NCI-H1694 (cell line): ENCODE measurements at places on chromosomes 13 and 19.

DNA sequence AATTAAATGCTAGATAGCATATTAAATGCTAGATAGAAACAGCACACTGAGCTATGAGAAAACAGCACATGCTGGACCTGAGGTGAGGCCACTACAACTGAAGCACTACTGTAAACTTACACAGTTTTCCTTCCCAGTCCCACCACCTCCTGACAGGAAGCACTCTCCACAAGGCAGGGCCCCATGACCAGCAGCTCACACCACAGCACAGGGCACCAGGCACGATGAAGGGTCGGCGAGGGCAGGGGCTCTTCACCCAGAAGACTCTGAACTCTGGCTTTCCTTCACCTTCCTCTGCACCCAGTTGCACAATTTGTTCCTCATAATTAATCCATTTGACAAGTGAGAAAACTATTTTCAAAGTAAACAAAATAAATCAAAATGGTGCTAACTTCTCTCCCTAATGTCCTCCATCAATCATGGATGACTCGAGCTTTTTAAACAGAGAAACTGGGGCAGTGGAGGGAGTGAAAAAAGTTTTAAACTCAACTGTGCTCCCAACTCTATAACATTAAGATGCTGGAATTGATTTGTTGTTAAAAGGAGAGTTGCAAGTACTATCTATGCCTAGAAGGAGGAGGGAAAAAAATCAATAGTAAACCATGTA lies 568.7 kb downstream of the UQCRFS1 start:
- no peak for DNase-seq

DNA sequence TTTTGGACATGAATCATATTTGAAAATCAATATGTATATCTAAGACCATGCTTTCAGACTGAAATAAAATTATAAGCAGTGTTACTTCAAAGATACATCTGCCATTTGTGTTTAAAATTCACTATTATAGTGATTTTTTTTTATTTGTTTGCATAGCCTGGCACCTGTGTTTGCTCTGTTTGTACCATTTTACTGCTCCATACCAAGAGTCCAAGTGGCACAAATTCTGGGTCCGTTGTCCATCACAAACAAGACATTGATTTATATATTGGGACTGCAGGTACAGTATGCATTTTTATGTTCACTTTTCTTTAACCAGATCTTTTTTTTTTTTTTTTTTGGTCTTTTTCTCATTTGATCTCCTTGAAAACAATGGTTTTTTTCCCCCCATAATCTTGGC lies 6.7 kb upstream of the GPR183 start:
- DNase-seq = no peak

DNA sequence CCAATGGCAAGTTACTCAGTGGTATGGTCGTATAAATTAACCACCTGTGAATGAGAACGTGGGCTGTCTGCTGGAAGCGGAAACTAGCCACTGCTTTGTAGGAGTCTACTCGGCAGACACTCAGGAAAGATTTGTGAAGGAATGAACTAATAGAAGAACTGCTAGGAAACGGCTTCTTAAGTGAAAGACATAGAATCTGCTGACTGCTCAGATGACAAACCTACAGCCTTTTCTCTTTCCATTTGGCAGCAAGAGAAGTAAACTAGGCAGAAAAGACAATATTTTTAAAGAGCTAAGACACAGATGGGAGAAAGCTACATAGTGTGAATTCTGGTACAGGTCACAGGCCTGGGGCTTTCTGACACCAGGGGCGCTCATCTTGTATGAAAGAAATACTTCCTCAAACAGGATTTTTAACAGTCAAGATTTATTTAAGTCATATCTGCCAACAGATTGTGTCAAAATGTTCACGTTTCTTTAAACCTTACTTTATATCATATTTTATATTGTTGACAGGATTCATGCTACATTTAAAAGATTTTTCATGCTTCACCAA lies 78.4 kb downstream of the MIPEP start:
- DNase-seq = no peak

- DNase-seq = no peak
These were observed 19.8 kb upstream of the RASA3 start for GRCh38 chr13:114152285-114152645.

GRCh38 chr19:16625163-16625958 lies 2.6 kb downstream of the MED26 start:
- no peak for DNase-seq

DNA sequence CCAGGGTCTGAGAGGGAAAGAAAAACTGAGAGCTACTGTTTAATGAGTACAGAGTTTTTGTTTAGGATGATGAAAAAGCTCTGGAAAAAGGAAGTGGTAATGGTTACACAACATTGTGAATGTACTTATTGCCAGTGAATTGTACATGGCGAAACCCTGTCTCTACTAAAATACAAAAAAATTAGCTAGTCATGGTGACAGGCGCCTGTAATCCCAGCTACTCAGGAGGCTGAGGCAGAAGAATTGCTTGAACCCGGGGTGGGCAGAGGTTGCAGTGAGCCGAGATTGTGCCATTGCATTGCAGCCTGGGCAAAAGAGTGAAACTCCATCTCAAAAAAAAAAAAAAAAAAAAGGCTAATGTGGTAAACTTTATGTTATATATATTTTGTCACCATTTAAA lies 96.3 kb downstream of the VWA8 start:
- no peak for DNase-seq

DNA sequence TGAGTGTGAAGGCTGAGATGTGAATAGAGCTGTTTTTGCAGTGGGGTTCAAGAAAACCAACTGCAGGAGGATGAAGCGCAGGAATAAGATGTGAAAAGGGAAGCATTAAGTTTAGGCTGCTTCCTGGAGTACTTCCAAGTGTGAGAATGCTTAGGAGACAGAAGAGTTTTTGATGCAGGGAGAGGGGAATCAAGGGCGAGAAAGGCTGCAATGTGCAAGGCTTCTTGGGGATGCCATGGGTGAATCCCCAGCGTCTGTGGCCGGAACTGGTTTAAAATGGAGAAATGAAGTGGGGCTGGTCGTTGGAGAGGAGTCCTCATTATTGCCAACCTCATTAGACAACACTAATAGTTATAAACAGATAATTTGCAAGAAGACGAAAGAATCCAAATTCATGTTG lies 764.9 kb downstream of the LIG4 start:
- DNase-seq = no peak

DNA sequence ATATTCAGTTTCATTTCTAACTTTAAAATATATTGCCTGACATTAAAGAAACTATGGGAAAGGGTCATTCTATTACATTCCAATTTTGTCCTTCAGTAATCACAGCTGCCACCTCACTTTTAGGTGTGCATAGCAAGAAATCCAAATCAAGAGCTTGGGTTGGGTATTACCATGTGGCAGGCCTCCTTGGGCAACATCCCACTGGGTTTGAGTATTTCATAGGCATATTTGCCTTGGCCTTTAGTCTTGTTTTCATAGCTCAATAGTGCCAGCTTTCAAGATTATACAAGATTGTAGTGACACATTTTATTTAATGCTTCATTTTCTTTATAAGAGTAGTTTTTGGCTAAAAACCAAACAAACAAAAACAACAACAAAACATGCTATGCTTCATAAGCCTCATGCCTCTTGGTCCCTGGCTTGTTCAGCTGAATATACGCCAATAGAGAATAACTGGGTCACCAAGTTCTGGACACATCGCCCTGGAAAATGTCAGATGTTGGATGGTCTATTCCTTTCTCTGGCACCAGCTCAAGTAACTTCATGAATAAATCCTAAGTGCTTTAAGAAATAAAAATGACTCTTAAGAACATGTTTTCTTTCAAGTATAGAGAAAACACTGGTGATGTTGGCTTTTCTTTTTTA lies 167.4 kb upstream of the STARD13 start:
- no peak for DNase-seq

GRCh38 chr13:23822252-23822824 lies 66.9 kb downstream of the MIPEP start:
- DNase-seq = no peak

DNA sequence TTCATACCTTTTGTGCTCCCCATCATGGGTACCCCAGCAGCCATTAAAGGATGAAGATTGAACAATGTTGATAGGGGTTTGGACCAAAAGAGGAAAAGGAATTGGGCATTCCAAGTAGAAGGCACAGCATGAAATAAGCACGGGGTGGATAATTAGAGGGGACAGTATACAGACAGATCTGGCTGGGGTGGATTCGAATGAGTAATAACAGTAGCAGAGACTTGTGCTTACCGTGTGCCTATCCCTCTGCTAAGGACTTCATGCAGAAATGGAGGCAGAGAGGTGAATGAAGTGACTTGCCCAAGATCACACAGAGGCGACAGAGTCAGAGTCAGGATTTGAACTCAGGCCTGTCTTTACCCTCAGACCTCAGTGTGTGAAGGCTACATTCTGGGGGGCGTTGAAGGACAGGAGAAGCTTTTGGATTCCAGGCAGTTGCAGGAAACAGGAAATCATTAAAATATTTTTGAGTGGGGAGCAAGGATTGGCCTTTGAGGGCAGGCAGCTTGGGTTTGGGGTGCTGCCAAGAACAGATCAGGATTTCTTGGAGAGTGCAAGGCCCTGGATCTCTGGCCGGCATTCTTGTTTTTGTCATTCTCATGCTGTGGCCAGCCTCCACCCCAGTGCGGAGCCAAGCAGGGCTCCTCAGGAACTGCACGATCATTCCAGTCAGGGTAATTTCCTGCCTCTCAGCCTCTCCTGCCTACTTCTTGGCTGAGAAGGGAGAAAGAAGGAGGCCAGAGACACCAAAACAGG lies 18.7 kb downstream of the PAF1 start:
- no peak for DNase-seq

DNA sequence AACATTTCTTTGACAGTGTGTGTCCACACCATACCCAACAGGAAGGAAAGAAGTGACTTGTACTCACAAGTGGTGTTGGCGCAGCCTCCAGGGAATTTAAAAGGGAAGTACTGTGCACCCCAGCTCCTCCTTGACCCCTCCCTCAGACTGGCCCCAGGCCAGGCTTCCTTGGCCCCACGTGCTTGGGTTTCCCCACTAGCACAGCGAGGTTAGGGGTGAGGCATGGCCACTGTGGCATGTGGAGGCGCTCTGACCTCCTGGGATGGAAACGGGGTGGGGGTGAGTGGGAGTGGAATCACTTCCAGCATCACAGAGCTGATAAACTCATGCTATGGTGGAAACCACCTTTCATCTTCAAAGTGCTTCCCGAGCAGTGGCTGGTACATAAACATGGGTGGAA lies 168.6 kb downstream of the ZNF536 start:
- DNase-seq = no peak

GRCh38 chr13:113421673-113422270 lies 31.5 kb downstream of the ADPRHL1 start:
- no peak for DNase-seq

- no peak for DNase-seq
These were observed 62.6 kb downstream of the MLLT1 start for GRCh38 chr19:6216996-6217751.

DNA sequence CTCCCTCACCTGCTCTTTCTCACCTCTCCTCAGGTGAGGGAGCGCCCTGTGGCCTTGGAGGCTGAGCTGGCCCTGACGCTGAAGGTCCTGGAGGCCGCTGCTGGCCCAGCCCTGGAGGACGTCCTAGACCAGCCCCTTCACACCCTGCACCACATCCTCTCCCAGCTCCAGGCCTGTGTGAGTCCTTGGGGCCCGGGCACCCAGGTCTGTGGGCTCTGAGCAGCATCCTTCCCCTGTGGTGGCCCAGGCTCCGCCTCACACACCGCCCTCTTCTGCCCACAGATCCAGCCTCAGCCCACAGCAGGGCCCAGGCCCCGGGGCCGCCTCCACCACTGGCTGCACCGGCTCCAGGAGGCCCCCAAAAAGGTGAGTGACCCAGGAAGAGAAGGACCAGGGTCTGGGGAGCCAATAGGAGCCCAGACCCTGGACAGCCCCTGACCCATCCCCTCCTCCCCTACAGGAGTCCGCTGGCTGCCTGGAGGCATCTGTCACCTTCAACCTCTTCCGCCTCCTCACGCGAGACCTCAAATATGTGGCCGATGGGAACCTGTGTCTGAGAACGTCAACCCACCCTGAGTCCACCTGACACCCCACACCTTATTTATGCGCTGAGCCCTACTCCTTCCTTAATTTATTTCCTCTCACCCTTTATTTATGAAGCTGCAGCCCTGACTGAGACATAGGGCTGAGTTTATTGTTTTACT lies 1.9 kb downstream of the IFNL1 start:
- no peak for DNase-seq

DNA sequence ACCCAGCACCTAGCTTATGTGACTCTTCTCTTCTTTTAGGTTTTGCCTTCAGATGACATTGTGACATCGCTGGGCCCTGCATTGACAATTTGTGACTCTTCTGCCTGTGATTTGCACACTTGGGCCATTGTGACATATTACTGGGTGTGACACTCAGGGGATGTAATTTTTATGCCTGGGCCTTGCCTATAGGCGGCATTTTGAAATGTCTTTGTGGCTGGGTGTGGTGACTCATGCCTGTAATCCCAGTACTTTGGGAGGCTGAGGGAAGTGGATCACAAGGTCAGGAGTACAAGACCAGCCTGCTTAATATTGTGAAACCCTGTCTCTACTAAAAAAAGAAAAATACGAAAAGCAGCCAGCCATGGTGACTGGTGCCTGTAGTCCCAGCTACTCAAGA lies 28.4 kb upstream of the ZNF681 start:
- DNase-seq = no peak

- DNase-seq = no peak
These were observed 11.2 kb downstream of the PPP6R1 start for GRCh38 chr19:55247621-55248099.

- DNase-seq = no peak
These were observed at the start of gene HCN2 for GRCh38 chr19:589693-590395. TSS of gene HCN2 (plus strand) at chr19:589881. CDS start at chr19:589946, 65 bp downstream.

DNA sequence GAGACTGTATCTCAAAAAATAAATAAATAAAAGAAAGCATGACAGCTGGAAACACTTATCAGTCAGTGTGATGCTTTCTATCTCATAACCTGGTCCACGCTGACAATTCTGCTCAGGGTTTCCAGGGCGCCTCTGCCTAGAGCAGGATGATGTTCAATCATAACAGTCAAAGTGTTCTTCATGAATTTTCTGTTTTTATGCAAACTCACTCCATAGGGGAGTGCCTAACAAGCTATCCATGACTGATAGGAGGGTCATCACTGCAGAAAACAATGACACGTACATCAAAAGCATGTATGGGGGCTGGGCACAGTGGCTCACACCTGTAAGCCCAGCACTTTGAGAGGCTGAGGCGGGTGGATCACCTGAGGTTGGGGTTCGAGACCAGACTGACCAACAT lies 41.4 kb upstream of the ZNF83 start:
- DNase-seq = no peak

DNA sequence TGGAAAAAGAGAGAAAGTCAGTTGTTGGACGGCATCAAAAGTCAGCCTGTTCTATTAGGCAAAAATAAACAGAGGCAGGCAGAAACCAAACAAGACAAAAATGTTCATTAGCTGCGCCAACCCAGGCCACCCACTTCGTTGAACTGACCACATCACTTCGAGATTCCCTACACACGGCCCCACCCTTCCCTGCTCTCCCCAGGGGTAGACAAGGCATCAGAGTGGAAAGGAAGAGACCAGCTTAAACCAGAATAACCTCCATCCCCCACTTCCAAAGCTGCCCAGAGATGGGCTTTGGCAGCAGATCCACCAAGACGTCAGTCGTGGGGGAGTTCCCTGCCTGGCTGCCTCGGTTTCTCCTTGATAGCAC lies 204.6 kb upstream of the TSHZ3 start:
- no peak for DNase-seq

- no peak for DNase-seq
These were observed 166.4 kb upstream of the RNF113B start for GRCh38 chr13:98343461-98343860.

GRCh38 chr13:103068836-103069235 lies 2.6 kb upstream of the SLC10A2 start:
- DNase-seq = no peak

GRCh38 chr19:53424968-53425597 lies 6.7 kb upstream of the ZNF761 start:
- DNase-seq = peak; percentile 66
